ENCODE measurements at places on chromosomes 5 and 9. TPM values are rescaled to one million over a fixed set of nuclear protein-coding genes. Genes with fewer than 3 reads are reported as not detected.

Gene LCN10
- total RNA-seq: 19.0 TPM

- no peak for DNase-seq
- peaks cover 44% of the 10 kb centered on the region for H3K4me1 ChIP-seq
- no peaks in the 10 kb centered on the region for H3K27me3 ChIP-seq
Observed at GRCh38 chr5:54704333-54704732, 186.8 kb downstream of the SNX18 start.

Gene GARIN3
- total RNA-seq: not detected

Gene IRGM
- not detected for total RNA-seq

Gene PITX1
- total RNA-seq: not detected

- no peak for DNase-seq
- no peaks in the 10 kb centered on the region for H3K36me3 ChIP-seq
- no peaks in the 10 kb centered on the region for H3K4me1 ChIP-seq
- no peak overlapping the region for H3K4me3 ChIP-seq
- H3K27ac ChIP-seq: no peak overlapping the region
Observed at GRCh38 chr9:81535542-81536241, 153.7 kb downstream of the TLE1 start.

DNA sequence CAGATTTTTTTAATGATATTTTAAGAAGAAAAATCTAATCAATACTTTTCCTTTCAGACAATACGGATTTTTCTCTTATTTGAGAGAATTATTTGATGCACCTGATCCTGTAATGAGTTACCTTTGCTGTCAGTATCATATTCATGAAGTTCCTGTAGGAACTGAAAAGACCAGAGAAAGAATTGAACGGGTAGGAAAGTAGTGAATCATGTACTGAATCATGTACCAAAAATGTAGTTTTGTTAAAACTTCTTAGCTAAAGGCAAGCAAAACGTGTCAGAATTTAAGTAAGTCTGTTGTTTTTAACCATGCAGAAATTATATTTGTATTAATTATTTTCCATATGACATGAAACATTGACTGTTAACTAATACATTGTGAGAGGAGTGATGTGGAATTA is 56.6 kb downstream of the SMC5 start:
- H3K4me3 ChIP-seq: no peak overlapping the region
- H3K27ac ChIP-seq: no peak overlapping the region
- DNase-seq: no peak
- H3K27me3 ChIP-seq: no peaks in the 10 kb centered on the region

Gene ALDOB
- 0.41 TPM for total RNA-seq

Gene ZNF454
- 2.6 TPM for total RNA-seq

GRCh38 chr9:33140401-33141360 is 26.5 kb downstream of the B4GALT1 start:
- peak overlapping the region; percentile 57 for H3K27ac ChIP-seq
- no peaks in the 10 kb centered on the region for H3K36me3 ChIP-seq
- no peaks in the 10 kb centered on the region for H3K27me3 ChIP-seq
- DNase-seq: no peak
- H3K4me1 ChIP-seq: peaks cover 98% of the 10 kb centered on the region

GRCh38 chr9:4519604-4520003 is 29.3 kb downstream of the SLC1A1 start:
- H3K4me3 ChIP-seq: no peak overlapping the region
- no peaks in the 10 kb centered on the region for H3K27me3 ChIP-seq
- no peak for DNase-seq
- H3K36me3 ChIP-seq: no peaks in the 10 kb centered on the region

Gene ADRB2
- 6.2 TPM for total RNA-seq

DNA sequence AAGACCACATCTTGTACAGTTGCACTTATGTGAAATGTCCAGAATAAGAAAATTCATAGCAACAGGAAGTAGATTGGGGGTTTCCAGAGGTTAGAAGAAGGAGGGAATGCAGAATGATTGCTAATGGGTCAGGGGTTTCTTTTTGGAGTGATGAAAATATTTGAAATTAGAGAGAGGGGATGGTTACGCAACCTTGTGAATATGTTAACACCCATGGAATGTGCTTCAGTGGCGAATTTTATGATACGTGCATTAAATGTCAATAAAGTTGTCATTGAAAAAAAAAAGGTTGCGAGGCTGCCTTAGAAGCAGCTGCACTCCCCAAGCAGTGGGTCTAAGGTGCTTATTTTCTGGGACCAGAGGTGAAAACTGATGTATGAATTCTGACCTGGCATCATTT is 64.4 kb upstream of the SUB1 start:
- H3K27ac ChIP-seq: no peak overlapping the region
- DNase-seq: no peak
- no peaks in the 10 kb centered on the region for H3K36me3 ChIP-seq
- H3K27me3 ChIP-seq: no peaks in the 10 kb centered on the region

All from heart left ventricle (tissue), 16 donors.